Stimulated activated CD8-positive, alpha-beta memory T cell treated with anti-CD3 and anti-CD28 coated beads, Interleukin-7, amount 100 ng/mL, for 24 hours (primary cell): ENCODE measurements at places on chromosomes 4 and X.

- DNase-seq, result no peak
Observed at GRCh38 chr4:55125763-55126541, 557 bp upstream of the KDR start.

DNA sequence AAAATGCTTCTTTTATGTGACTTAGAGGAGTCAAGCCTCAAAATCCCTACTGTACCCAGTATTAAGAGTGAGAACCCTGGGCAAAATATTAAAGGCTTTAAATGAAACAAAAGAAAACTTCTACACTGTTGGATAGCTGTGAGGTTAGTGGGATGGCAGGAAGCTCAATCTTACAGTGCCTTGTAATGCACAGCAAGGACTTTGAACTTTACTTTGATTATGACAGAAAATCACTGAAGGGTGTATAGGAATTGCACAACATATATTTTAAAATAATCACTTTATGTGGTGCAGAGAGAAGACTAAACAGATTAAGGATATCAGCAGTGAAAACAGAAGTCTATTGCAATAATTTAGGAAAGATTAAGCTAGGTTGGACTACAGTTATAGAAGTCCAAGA is 1333.4 kb downstream of the ADGRL3 start:
- DNase-seq, result no peak

- DNase-seq, result no peak
Observed at GRCh38 chrX:108138814-108139702, 47.5 kb downstream of the ATG4A start.

DNA sequence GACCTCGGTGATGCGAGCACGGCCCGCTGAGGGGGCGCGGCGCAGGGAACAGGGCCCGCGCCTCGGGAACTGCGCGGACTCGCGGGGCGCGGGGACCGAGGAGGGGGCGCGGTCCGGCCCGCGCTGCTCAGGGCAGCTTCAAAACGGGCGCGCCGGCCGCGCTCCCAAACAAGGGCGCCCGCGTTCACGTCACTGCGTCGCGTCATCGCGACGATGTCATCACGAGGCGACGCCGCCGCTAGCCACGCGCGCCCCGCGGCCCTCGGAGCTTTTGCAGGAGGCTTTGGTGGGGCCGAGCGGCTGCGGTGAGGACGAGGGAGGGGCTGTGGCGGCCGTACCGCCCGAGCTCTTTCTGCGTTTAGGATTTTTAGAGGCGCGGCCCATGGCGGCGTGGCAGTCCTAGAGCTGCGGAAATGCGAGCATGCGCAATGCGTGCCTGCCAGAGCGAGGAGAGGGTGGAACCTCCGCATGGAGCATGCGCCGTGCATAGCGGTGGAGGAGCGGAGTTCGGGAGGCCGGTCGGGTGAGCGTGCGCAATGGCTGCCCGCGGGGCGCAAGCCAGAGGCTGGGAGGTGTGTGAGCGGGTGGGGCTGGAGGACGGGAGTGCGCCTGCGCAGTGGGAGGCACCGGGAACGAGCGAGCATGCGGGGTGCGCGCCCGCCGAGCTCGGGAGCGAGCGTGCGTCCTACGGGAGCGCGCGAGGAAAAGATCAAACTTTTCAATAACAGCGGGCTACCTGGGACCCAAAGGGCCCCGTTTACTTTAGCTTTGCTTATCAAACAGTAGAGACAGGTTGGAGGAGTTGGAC is at the start of gene PPP2R3B:
TSS of gene PPP2R3B (minus strand) at position 140 of the 808 bp plus-strand sequence. CDS start 216 bp downstream, outside the sequence.
- peak; percentile 96 for DNase-seq

GRCh38 chr4:153093802-153094201 is 110.4 kb upstream of the TRIM2 start:
- DNase-seq, result no peak

GRCh38 chr4:18463987-18464559 is 442.5 kb upstream of the LCORL start:
- no peak for DNase-seq

- no peak for DNase-seq
Observed at GRCh38 chrX:39450234-39450977, 647.4 kb downstream of the BCOR start.
